ENCODE measurements at places on chromosomes 6 and 20. TPM values are rescaled to one million over a fixed set of nuclear protein-coding genes. Genes with fewer than 3 reads are reported as not detected.

GRCh38 chr6:129184808-129185366 is 301.9 kb downstream of the LAMA2 start:
- no peak for DNase-seq

DNA sequence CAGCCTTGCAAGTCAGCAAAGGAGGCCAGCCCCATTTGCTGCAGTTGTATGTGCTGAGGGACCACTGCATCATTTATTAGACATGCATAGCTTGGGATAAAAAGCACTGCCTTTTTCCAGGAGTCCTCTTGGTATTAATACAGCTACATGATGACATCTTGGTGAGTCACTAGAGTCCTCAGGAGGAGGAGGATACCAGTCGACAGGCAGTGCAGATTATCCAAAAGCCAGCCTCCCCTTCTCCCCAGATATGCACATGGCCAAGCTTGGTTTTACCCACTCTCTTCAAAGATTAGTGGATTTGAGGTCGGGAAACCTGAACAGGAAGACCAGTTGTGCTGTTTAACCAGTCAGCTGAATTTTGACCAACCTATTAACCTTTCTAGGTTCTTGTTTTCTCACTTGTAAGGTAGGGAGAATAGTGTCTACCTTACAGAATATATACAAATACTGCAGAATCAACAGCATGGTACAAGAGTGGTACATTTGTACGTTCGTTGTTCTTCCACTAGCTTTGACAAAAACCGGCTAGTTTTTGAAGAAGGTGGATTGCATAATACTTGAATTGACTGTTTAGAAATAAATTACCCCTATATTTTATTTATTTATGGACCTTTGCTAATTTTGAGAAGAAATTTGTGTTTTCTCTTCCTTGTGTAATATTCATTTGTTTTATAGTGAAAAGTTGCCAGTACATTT is 31.9 kb downstream of the VAPB start:
- no peak for DNase-seq

- no peak for DNase-seq
Observed at GRCh38 chr6:170375661-170376060, 69.1 kb downstream of the FAM120B start.

- no peak for DNase-seq
Observed at GRCh38 chr6:167528976-167529375, 204.1 kb downstream of the TTLL2 start.

DNA sequence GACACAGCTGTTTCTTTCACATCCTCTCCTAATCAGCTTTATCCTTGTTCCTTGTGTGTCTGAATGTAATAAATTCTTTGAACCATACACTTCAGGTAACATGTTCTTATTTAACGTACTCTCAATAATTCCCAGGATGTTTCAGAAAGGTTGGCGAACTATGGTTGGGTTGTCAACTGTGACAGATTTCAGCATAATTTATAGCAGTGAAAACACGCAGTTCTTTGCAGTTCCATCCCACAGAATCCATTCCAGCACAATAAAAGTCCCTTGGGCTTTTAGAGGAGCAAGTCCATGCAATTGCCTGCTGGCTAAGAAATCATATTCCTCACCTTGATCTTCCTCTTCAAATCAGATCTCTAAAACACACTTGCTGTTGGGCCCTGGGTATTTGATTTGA is 119.3 kb downstream of the COL9A1 start:
- no peak for DNase-seq

DNA sequence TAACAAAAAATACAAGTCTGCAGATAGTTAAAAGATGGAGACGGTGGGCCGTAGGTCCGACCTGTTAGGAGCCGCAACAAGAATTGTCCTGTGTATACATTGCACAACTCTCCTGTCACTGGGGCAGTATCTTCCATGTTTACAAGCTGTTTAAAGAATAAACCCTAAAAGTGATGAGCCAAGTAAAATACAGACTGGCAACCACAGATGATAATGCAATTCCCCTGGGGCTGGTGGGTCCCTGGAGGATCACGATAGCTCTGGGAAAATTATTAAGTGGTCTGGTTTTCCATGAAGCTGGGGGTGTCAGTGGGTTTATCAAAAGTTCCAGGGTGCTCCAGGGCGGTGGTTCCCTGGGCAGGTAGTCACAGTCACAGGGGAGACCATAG is 8.1 kb upstream of the FAM50B start:
- DNase-seq: no peak

- no peak for DNase-seq
Observed at GRCh38 chr6:138328210-138328609, 49.5 kb upstream of the SMIM28 start.

- no peak for DNase-seq
Observed at GRCh38 chr20:5143851-5144250, 17.0 kb downstream of the CDS2 start.

DNA sequence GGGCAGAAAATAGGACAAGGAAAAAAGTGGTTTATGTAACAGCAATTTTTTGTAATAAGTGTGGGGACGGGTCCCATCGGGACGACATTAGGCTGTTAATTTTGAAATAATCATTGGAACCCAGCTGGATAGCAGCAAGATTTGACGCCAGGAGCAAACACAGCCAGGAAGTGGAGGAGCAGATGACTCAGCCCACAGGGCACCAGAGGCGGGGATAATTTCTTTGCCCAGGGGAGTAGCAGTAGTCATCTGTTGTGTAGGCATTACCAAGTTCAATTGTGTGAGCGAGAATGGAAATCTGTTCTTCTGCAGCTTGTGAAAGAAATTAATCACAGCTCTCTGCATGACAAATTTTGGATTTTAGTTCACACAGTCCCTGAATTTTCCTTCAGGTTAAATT is 22.6 kb upstream of the RIN2 start:
- DNase-seq: peak; percentile 73

GRCh38 chr6:155523821-155524651 is 68.4 kb upstream of the NOX3 start:
- no peak for DNase-seq

DNA sequence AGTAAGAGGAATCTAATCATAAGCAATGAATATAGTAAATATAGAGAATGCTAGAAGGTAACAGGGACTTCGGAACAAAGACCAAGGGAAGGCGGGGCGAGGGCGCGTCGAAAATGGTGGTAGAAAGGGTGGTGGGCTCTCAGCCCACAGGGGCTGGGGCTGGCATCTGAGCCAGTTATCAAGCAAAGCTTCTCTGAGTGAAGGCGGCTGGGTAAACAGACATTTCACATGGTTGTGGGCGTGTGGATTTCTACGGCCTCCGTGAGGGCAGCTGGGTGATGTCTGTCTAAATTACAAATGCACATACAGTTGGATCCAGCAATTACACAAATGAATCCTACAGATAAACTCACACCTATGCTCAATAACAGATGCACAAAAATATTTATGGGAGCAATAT is 56.6 kb downstream of the TOX2 start:
- no peak for DNase-seq

DNA sequence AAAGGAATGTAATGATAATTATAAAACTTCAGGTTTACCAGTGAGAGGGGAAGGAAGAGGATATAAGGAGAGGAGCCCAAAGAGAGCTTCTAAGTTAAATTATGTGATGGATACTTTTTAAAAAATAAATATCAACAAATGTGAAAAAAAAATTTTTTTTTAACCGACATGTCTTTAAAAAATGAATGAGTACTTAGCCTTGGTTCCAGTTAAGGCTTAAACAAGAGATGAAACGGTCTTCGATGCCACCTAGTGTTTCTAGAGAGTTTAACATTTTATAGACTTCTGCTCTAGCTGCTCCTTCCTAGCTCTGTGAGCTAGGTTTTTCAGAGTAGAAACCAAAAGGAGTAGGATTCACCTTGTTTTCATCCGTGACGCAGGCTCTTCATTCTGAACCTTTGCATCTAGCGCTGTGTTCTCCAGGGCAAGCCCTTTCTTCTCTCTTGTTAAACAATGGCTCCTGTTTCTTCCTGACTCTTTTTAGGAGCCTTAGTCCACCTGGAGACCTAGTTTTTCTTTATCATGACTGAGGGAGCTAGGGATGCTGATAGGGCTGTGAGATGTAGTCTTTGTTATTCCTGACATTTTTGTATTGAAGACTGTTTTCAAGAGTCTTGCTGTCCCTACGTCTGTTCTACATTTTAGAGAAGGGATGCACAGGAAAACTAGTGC is 42.4 kb upstream of the GNRH2 start:
- DNase-seq: peak; percentile 76

PBOV1 gene
- total RNA-seq: not detected

DLK2 gene
- total RNA-seq: 0.37 TPM

IL17F gene
- not detected for total RNA-seq

HLA-DRA gene
- 84.6 TPM for total RNA-seq

CCNC gene
- total RNA-seq: 158 TPM
